Effector memory CD4-positive, alpha-beta T cell (primary cell): ENCODE measurements at places on chromosomes 1 and 21.

DNA sequence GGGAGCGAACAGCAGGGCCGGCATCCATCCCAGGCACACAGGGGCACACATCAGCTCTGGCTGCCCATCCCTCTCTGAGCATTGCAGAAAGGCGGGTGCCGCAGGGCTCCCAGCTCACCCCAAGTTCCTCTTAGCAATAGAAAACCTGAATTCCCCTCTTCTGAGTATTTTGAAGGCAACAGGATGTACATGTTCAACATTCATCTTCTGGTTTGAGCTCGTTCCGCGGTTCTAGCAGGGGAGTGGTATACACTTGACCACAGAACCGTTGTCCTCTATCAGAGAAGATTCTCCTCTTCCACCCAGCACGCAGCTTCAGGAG lies 23.6 kb downstream of the ACTA1 start:
- DNase-seq = no peak

DNA sequence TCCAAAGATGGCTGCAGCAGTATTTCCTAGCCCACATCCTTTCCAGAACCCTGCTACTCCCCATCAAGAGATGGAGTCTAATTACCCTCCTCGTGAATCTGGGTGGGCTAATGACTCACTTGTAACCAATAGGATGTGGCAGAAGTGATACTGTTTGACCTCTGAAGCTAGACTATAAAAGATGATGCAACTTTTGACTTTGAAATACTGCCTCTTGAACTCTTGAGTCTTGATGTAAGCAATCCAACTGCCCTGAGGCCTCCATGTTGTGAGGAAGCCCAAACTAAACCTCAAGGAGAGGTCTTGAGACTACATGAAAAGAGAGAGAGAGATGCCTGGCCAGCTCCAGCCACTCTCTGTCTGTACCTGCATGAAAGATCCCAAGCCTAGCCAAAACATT lies 29.5 kb downstream of the LMO4 start:
- no peak for DNase-seq

DNA sequence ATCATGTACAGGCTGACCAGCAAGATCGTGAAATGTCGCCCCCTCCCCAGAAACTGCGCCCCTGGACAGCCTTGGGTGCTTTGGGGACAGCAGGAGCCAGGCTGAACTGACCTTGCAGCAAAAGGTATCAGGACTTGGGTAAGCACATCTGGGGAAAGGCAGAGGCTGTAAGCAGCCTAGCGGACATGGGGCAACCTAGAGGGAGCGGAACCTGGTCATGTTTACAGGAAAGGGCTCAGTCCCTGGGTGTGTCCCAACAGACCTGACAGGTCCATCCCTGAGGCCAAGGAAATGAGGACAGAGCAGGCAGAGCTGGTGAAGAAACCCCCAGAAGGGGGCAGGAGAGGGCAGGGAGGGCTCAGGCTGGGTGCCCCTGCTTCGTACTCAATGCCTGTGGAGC lies 3.1 kb upstream of the S100A8 start:
- DNase-seq = no peak

GRCh38 chr1:201267481-201268229 lies 15.7 kb upstream of the PKP1 start:
- no peak for DNase-seq

- DNase-seq = no peak
These were observed 115.9 kb downstream of the HUNK start for GRCh38 chr21:31988492-31989290.

- no peak for DNase-seq
These were observed 90.5 kb downstream of the LAMC2 start for GRCh38 chr1:183276386-183277080.

GRCh38 chr1:206738370-206739366 lies 31.9 kb upstream of the IL19 start:
- no peak for DNase-seq

DNA sequence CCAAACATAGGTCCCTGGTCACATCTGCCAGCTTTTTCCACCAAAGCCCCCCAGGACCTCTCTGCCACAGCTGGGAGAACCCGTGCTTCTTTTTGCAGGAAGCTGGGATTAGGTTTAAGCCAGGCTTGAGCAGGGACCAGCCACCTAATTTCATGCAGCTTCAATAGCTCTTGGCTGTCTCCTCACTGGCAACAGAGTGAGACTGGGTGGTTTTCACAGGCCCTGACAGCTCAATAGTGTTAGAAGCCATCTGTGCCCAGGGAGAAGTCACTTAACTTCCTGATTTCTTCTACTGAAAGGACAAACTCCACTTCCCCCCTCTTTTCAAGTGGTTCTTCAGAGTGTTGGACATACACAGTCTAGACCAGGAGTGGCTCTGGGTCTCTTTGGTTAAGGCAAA lies 20.4 kb upstream of the SRSF4 start:
- DNase-seq = no peak

DNA sequence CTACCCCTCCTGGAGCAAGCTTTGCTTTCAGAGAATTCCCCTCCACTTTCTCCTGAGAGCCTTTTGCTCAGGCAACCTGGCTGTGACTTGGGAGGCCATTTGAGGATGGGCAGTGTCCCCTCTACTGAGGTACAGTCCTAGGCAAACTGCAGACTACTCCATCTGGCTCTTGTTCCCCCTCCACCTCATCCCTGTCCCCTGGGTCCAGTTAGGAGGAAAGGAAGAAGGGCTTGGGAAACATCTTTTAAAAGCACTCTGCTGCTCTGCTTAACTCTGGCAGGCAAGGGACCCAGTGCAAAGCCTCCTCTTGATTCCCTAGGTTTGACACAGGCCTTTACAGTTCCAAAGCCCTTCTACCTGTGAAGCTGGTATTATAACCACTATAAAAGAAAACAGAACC lies 108.2 kb downstream of the NAV1 start:
- no peak for DNase-seq

DNA sequence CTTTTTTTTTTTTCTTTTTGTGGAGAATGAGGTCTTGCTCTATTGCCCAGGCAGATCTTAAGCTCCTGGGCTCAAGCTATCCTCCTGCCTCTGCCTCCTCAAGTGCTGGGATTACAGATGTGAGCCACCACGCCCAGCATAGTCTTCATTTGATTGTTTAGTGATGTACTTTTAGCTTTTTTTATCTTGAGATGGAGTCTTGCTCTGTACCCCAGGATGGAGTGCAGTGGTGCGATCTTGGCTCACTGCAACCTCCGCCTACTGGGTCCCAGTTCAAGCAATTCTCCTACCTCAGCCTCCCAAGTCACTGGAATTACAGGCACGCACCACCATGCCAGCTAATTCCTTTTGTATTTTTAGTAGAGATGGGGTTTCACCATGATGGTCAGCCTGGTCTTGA lies 24.0 kb upstream of the LRRC3 start:
- no peak for DNase-seq

GRCh38 chr1:109756848-109757521 lies 6.7 kb downstream of the EPS8L3 start:
- no peak for DNase-seq

DNA sequence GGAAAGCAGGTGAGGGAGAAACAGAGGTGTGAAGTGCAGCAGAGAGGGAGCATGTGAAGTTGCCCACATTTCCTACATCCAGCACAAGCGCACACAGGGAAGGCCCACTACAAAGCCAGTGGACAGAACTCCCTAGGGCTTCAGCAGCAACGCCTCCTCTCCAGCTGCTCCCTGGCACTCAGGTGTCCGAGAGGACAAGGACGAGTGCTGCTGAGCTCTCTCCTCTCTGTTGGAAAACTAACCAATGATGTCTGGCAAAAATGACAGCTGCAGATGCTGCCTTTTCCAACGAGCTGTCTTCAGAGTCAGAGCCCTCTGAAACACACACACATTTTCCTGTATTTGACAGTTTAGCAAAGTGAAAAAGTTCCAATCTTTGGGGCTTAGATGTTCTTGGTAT lies 86.8 kb downstream of the HSF2BP start:
- no peak for DNase-seq

- DNase-seq = no peak
These were observed 28.6 kb downstream of the UBIAD1 start for GRCh38 chr1:11301601-11302000.

GRCh38 chr1:112995890-112996289 lies 39.9 kb upstream of the SLC16A1 start:
- DNase-seq = no peak

GRCh38 chr21:40445349-40445921 lies 401.5 kb downstream of the DSCAM start:
- no peak for DNase-seq

GRCh38 chr1:5485968-5486696 lies 506.1 kb downstream of the NPHP4 start:
- no peak for DNase-seq

DNA sequence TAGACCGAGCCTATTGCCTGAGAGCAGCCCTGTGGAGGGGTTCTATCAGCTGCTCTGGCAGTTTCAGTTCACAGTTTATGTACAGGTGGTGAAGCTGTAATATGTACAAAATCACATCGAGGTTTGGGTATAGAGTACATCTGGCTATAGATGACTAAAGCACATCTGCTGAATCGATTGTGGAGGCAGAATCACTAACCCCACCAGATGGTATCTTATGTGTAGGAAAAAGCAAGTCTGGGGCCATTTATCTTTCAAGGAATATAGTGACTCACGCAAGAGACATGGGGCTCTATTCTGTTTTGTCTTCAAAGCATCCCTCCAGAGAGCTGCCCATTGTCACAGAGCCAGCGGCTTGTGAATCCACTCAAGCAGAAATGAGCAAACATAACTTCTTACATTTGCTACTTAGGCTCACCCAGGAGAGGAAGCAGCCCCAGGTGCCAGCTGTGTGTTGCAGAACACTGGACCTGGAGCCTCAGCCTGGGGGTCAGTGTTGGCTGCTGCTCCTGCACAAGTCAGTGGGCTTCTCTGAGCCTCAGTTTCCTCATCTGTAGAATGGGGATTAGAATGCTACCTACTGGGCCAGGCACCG lies 21.3 kb downstream of the MIIP start:
- DNase-seq = no peak

DNA sequence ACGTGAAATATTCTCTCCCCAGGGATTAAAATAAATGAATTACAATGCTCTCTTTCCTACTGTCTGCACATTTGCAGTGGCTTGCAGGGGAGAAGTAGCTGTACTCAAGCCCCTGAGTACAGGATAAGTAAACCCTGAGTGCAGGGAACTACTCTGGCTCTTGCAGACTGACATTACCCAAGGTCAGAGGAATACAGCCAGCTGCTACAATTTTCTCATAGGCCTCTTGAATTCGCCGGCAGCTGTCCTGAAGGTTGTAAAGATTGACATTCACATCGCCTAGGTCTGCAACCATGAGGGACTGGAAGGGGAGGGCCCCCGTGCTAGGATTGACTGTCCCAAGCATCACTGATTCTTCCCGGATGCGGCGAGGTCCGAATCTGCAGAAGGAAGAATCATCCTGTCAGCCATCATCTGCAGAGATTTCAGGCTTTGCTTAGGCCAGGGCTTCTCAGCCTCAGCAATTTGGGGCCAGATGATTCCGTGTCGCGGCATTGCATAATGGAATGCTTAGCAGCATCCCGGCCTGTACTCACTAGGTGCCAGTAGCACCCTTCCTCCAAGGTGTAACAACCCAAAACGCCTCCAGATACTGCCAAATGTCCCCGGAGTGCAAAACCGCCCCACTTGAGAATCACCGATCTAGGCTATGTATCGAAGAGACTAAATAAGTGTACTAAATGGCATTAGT lies 1.7 kb downstream of the AGMAT start:
- DNase-seq = no peak

GRCh38 chr21:46664316-46664995 lies 29.0 kb downstream of the PRMT2 start:
- no peak for DNase-seq

- DNase-seq = no peak
These were observed 68.8 kb upstream of the KCNJ15 start for GRCh38 chr21:38188037-38188436.

- DNase-seq = no peak
These were observed 1.4 kb downstream of the PEA15 start for GRCh38 chr1:160206421-160207117.

DNA sequence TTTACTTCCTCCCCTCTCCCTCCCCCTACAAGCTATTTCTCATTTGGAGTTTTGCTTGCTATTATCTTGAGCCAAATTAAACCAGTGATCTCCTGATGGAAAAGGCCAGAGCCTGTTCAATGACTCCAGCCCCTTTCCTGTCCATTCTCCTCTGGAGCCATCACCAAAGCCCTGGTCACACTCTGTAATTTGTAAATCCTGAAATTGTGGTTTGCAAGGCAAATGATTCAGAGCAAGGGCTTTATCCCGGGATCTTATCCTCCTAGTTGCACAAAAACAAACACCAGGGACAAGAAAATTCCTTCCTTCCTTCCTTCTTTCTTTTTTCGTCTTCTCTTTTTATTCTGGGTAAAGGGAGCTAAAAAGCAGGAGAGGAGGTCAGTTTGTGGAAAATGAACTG lies 366.1 kb upstream of the ST6GALNAC5 start:
- DNase-seq = no peak

DNA sequence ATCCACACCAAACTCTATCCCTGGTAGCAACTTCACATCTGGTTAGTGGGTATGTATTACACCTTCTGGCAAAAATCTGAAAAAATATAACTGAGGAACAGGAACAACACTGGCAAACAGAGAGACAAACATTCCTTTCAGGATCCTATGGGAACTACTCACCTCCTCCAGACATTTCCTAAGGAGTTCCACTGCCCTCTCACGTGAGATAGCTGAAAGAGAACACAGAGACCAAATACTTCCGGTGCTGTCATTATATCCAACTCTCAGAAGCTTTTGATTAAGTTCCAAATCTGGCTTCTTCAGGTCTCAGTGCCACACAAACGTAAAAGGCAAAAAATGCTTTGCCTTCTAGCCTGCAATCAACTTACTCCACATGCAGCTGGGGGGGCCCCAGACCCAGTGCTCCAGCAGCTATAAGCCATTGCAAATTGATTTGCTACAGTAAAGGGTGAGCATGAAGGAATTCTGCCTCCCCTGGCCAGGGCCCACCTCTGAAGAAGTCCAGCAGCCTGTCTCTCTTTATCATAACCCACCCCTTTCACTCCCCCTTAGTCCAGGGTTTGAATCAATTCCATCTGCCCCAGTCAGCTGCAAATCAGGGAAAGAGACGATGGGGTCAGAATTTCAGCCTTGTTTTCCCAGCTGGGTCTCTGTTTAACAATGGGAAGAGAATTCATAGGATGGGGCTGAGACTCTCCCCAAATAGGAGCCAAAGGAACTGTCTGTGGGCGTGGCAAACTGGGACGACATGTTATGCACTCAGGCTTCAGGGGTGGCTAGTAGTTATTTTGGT lies 32.2 kb downstream of the TFAP2E start:
- DNase-seq = no peak

GRCh38 chr1:215243345-215244054 lies 161.0 kb downstream of the KCNK2 start:
- no peak for DNase-seq

- DNase-seq = no peak
These were observed 5.5 kb downstream of the MFSD2A start for GRCh38 chr1:39960431-39960958.

- DNase-seq = no peak
These were observed 416.3 kb downstream of the GPATCH2 start for GRCh38 chr1:217214551-217214950.

DNA sequence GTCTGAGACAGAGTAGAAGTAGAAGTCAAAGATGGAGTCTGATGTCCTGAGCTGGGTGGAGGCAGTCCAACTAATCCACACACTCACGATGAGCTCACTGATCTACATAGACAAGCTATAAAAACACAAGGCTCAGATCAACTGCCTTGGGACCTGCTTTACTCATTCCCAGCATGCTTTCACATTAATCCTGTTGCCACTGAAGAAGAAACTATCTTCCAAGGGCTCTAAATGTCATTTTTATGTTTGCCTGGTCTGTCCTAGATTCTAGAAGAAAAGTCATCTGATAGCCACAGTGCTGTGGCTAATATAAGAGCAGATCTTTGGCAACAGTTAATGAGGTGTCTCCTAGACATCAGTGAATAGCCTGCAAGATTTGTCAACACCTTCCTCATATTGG lies 522.7 kb downstream of the NUF2 start:
- no peak for DNase-seq

- DNase-seq = no peak
These were observed 68.9 kb upstream of the PGBD5 start for GRCh38 chr1:230495076-230495475.
